ENCODE measurements at places on chromosomes 6 and 20.
A peak's percentile ranks its signal among the peaks of the same experiment; 100 is the strongest.

DNA sequence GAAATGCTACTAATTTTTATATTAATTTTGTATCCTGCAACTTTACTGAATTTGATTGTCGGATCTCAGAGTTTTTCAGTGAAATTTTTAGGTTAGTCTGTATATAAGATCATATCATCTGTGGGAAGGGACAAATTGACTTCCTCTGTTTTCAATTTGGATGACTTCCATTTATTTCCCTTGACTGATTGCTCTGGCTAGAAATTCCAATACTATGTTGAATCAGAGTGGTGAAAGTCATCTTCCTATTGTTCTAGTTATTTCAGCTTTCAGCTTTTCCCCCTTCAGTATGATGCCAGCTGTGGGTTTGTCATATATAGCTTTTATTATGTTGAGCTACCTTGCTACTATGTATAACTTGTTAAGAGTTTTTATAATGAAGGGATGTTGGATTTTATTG lies 771.2 kb downstream of the KIF16B start:
- no peak for DNase-seq

DNA sequence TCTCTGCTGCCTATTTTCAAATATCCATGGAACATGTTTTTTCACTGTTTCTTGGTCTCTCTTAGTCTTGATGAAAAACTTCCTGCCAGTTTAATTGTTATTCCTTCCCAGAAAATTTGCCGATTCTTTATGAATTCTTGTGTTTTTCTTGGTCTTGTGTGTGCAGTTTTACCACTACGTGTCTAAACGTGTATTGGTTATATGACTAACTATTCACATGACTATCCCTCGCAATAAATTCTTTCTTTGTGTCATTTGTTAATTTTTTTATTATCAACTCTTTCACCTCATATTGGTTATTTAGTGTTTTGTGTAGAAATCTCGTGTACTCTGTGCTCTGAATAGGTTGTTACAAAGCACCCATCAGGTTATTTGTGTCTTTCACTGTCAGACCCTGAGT lies 315.4 kb downstream of the HAO1 start:
- no peak for DNase-seq

GRCh38 chr6:128784266-128784665 lies 98.7 kb upstream of the LAMA2 start:
- no peak for DNase-seq

DNA sequence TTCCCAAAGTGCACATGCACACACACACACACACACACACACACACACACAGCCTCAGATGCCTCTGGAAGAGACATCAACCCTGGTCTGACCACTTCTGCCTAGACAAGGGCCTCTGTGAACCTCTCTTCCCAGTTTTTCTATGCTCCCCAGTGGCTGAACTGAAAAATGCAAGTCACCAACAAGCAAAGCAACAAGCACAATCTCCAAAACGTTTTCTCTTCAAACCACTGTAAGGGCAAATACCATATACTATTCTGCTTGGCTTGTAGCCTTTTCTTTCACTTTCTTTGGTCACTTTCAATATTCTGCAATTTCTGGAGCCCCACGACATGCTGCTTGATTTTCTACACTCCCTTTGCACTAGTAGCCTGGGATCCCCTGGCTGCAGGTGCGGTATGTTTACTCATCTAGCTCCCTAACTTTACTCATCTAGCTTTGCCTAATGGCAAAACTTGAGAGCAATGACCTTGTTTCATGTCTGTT lies 121.4 kb upstream of the DST start:
- DNase-seq, result peak; percentile 15

DNA sequence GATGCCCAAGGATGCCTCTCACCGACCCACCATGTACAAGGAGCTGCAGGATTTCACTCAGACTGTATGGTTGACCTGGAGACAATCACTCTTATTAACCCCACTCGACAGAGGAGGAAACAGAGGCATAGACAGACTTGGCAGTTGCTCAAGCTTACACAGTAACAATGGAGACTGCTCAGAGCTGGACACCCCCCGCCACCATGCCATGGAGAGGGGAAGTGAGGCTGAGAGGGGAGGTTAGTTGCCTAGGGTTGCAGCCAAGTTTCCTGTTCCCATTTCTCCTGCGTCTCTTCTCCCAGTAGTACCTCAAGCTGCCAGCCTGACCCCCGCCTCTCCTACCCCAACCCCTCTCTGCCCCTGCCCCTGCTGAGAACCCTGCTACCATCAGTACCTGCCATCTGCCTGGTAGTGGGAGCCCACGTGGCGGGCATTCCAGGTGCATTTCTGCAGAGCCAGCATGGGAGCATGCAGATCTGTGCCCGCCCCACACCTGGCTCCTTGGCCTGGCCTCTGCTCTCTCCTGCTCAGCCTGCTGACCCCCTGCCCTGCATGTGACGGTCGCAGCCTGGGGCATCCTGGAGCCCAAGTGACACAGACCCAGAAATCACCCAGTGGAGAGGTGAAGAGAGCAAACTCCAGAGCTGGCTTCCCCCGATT lies 157.7 kb downstream of the PREX1 start:
- DNase-seq, result no peak

DNA sequence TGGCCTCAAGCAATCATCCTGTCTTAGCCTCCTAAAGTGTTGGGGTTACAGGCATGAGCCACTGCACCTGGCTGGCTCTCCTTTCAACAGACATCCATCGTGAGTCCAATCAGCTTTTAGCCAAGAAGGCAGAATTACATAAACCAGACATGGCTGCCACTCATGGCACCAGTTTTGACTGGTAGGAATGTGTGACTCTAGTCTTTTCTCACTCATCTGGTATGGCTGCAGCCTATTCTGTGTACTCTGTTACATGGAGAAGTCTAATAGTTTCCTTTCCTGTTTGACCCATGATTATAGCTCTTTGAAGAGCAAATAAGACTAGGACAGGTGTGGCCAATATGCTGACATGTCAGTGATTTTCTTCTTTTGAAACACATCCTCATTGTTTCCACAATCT lies 27.0 kb upstream of the RNF144B start:
- DNase-seq, result no peak

GRCh38 chr6:84910906-84911607 lies 146.7 kb upstream of the TBX18 start:
- DNase-seq, result no peak

- no peak for DNase-seq
These were observed 4.2 kb downstream of the RIMS4 start for GRCh38 chr20:44805979-44806620.

GRCh38 chr6:91697010-91697695 lies 1110.3 kb upstream of the MAP3K7 start:
- DNase-seq, result no peak

DNA sequence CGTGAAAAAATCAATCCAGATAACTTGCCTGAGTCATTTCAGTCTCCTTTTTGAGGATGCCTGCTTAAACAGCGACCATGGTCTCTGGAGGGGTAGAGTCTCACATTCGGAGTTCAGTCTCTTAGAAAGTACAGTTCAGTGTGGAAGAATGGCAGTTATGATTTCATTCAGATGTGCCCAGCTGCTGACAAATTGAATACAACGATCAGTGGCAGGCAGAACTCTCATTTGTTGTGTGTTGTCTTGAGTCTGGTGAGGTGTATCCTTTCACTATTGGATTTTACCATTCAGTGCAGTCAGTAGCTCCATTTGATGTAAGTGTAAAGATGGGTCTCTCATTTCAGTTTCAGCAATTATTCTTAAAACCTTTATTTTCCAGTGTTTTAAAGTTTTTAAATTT lies 639 bp upstream of the TULP4 start:
- no peak for DNase-seq

GRCh38 chr6:129575378-129576118 lies 134.4 kb downstream of the ARHGAP18 start:
- DNase-seq, result no peak

GRCh38 chr20:19589787-19590362 lies 168.2 kb upstream of the RIN2 start:
- no peak for DNase-seq

DNA sequence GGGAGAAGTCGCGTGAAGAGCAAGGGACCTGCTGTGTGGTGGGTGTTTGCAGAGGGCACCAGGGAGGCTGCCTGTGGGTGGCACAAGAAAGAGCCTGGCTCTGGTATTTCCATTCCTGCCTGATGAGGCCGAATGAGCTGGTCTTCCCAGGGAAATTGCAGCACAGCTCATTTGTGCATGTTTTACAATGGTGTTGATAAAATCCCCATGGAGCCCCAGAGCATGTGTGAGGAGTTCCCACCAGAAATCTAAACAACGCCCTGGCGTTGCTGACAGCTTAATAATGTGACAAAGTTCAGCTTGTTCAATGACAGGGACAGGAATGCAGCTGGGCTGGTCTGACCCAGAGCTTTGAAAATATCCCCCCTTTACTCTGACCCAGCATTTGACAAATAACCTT lies 135.5 kb downstream of the CLIC5 start:
- DNase-seq, result no peak

DNA sequence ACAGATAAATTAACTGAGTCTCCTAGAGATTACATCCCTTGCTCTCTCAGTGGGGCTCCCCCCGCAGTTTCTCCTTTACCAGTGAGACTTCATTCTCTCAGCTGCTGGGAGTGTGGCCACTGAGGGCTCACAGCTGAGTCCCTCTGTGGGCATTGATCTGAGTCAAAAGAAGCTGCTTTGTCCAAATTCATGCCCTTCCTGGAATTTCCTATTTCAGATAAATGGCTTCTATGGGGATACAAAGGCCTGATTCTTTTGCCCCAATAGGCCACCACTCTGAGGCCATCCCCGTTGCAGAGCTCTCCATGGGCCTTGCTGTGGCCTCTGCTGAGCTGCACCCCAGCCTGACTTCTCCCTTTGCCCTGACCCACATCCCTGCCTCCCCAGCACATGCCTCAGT lies 10.0 kb downstream of the CST5 start:
- no peak for DNase-seq

GRCh38 chr6:169702840-169703246 lies 917 bp downstream of the C6orf120 start:
- no peak for DNase-seq

- no peak for DNase-seq
These were observed 27.8 kb downstream of the PPP1R16B start for GRCh38 chr20:38833154-38833856.

GRCh38 chr6:39929733-39930461 lies 4.4 kb downstream of the MOCS1 start:
- no peak for DNase-seq

DNA sequence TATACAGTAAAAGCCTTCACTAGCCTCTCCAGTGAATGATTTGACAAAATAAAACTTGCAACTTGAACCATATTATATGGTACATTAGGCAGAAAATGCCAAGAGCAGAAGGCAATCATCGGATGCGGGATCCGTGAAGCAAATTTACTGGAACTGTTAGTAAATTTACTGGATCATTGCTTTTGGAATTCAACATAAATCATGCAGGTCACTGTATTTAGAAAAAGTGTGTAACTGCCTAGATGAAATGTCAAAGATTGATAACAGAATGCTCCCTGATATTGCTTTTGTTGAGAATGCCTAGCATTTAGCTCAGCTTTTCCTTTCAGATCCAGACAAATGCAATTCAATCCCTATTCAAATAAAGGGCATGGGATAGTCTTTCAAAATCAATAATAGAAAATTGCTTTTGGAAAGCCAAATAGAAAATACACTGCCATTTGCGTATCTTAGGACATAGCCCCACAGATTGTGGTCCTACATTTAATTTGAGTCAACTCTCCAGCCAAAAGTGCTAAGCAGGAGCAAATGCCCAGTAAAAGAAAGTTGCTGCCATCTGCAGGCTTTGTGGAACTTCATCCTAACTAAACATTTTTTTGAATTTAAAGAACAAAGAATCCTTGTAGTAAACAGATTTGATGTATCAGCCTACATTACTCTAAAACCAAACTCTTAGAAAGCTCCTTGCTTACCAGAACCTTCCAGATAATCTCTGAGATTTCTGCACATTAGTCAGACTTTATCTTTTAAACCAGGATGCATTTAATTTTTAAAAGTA lies 109.5 kb upstream of the HSF2 start:
- no peak for DNase-seq

GRCh38 chr20:24289737-24290481 lies 179.5 kb upstream of the SYNDIG1 start:
- DNase-seq, result peak; percentile 88

GRCh38 chr6:28901831-28902230 lies 22.0 kb downstream of the TRIM27 start:
- no peak for DNase-seq

- DNase-seq, result no peak
These were observed 44.3 kb downstream of the CPXM1 start for GRCh38 chr20:2756056-2756611.

GRCh38 chr6:107712665-107713551 lies 111.2 kb downstream of the SCML4 start:
- DNase-seq, result no peak

DNA sequence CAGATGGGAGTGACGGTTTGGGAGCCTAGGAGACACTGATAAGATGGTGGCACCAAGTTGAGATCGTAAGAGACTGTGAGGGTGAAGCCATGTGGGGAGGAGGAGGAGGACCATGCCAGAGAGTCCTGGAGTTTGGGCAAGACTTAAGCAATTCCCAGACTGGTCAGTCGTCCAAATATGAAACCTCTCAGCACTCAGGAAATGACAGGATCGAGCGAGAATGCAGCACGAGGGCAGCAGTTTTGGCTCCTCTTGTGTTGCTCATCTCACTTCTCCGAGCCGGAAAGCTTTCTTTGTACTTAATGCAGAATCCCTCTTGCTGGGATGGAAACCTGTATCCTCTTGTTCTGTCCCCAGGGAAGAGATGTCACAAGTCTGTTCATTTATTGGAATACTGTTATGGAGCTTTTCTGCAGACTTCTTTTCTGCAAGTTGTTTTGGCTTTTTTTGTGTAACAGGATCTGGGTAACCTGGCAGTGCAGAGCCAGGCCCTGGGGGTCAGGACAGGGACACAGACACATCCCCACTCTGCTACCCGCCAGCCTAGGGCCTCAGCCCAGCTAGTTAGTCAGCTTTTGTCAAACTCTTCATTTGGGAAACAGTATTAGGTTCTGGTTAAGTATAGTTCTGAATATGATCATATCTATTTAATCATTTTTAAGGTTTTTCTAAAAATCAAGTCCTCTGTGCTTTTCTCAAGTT lies 34.3 kb downstream of the FNDC1 start:
- DNase-seq, result no peak

GRCh38 chr6:125201961-125202729 lies 48.6 kb downstream of the TPD52L1 start:
- no peak for DNase-seq

Data from GF-D8 (cell line).